GM23338 (cell line): ENCODE measurements at places on chromosomes 7 and 10. TPM values are rescaled to one million over a fixed set of nuclear protein-coding genes. Genes with fewer than 3 reads are reported as not detected.

GRCh38 chr7:4653771-4654170, 28.3 kb upstream of the FOXK1 start:
- no peak overlapping the region for H3K27ac ChIP-seq
- no peaks in the 10 kb centered on the region for H3K36me3 ChIP-seq
- DNase-seq: no peak
- no peaks in the 10 kb centered on the region for H3K4me1 ChIP-seq
- no peaks in the 10 kb centered on the region for H3K27me3 ChIP-seq

The LIPN gene
- not detected in 2 replicates for polyA plus RNA-seq

- no peaks in the 10 kb centered on the region for H3K4me1 ChIP-seq
- H3K27ac ChIP-seq: 0 out of 2 replicates have a peak overlapping the region, but pooled peaks have one; percentile 39
- H3K27me3 ChIP-seq: no peaks in the 10 kb centered on the region
- no peaks in the 10 kb centered on the region for H3K36me3 ChIP-seq
Observed at GRCh38 chr10:21943633-21944265, 59.8 kb downstream of the DNAJC1 start.

DNA sequence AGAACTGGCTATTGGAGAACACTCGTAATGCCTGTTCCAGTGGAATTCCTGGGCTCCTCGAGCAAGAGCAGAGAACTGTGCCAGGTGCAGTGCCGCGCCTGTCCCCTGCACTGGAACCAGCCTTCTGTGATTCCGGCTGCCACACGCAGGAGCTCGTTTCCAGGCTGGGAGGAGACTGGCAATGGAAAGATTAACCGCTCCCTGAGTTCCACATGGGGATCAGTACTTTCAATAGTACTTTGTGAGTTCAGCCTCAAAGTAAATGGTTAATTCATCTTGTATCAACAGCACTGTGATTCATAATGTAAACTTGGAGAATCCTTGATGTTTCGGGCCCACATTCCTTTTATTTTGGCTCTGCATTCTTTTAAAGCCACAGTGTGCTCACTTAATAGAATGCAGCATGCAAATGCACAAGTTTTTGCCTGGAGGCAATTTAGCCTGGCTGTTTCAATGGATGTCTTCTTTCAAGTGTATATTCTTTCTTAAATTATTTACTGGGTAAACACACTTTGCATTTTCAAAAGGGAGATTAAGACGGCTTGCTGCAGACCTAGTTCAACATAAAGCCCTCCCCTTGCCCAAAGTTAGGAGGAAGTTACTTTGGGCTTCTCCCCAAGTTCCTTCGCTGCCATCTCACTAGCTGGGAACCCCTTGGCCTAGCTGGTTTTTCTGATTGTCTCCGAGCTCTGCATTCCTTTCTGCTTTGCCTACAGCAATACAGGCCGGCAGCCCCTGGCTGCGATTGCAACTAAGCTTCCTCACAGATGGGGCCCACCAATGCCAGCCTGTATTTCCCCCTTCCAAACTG, 138.1 kb upstream of the TCF7L2 start:
- peaks cover 39% of the 10 kb centered on the region for H3K27me3 ChIP-seq
- peak; percentile 91 for DNase-seq
- H3K27ac ChIP-seq: peak overlapping the region; percentile 72
- H3K4me3 ChIP-seq: peak overlapping the region; percentile 29
- H3K4me1 ChIP-seq: peaks cover 60% of the 10 kb centered on the region

GRCh38 chr7:70557338-70557737, 574.6 kb upstream of the GALNT17 start:
- H3K36me3 ChIP-seq: no peaks in the 10 kb centered on the region
- H3K27me3 ChIP-seq: no peaks in the 10 kb centered on the region
- H3K4me1 ChIP-seq: no peaks in the 10 kb centered on the region
- no peak overlapping the region for H3K27ac ChIP-seq
- no peak overlapping the region for H3K4me3 ChIP-seq
